ENCODE measurements at places on chromosomes 5 and 9. TPM values are rescaled to one million over a fixed set of nuclear protein-coding genes. Genes with fewer than 3 reads are reported as not detected.
A peak's percentile ranks its signal among the peaks of the same experiment; 100 is the strongest.

DNA sequence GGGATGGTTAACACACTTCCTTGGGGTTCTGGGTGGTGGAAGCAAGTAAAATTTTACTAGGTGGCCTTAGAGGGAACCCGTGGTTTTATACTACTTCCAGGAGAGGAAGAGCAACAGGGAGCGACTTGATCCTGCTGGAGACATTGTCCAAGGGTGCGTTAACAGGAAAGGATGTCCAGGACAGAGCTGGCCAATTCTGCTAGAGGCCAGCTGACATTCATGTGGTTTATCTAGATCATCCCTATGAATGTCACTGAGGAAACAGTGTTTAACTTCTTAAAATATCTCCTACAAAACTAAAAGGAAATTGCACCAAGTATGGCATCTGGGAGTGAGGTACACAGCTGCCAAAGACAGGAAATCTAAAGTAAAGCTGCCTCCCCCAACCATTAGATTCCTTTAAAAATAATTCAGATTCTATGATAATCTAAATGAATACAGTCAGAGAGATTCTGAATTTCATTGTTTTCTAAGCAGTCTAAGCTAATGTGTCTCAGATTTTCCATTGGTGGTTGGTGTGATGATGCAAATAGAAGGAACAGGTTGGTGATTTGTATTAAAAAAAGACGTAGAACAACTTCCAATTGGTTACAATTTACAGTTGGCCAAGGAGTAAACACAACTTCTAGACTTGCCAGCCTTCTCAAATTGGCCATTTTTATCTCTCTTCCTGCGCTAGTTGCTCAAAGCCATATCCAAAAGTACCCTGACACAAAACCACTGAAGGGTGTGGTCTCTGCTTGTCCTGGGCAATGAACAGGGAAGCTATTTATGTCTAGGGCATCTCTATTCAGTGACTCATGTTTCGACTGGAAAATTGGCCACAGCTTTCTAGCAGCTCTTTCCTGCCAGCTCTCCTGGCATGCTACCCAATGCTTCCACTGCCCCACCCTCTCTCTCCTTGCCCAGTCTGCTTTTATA lies 574.7 kb upstream of the MEF2C start:
- no peak overlapping the region for H3K27ac ChIP-seq
- H3K4me1 ChIP-seq: no peaks in the 10 kb centered on the region
- no peaks in the 10 kb centered on the region for H3K27me3 ChIP-seq

- DNase-seq: peak; percentile 29
- H3K4me3 ChIP-seq: no peak overlapping the region
- H3K36me3 ChIP-seq: no peaks in the 10 kb centered on the region
- H3K27ac ChIP-seq: no peak overlapping the region
- no peaks in the 10 kb centered on the region for H3K27me3 ChIP-seq
Observed at GRCh38 chr9:87250205-87250604, 247.5 kb upstream of the DAPK1 start.

DNA sequence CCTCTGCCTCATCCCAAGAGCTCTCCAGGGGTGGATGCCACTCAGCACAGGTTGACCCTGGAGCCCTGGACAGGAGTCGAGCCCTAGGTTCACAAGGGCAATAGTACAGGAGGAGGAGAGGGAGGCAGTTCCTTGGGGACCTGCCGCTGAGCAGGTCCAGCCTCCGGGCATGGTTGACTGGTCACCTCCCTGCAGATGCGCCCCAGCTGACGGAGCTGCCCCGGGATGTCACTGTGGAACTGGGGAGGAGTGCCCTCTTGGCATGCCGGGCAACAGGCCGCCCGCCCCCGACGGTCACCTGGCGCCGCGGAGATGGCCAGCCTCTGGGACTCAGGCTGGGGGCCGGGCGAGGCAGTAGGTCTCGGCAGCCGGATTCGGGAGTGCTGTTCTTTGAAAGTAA lies 53.7 kb downstream of the HMCN2 start:
- H3K27me3 ChIP-seq: no peaks in the 10 kb centered on the region
- no peaks in the 10 kb centered on the region for H3K36me3 ChIP-seq
- no peak overlapping the region for H3K27ac ChIP-seq
- H3K4me3 ChIP-seq: no peak overlapping the region
- DNase-seq: no peak

DNA sequence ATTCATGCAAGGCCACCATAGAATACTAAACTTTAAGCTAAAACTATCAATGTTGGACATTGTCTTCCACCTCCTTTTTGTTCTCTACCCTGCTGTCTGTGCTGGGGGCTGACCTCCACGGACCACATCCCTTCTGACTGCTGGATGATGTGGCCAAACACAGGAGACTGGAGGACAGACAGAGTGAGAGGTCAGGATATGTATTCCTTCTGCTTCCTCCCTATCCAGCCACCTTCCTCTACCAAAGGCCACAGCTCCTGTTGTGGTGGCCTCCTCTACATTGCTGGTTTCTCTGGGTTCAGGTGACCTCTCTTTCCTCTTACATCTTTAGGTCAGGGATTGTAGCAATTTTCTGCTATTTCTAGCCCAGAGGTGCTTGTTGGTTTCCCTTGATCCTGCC lies 148.1 kb downstream of the ACTBL2 start:
- H3K4me3 ChIP-seq: no peak overlapping the region
- DNase-seq: no peak
- H3K4me1 ChIP-seq: no peaks in the 10 kb centered on the region
- H3K36me3 ChIP-seq: no peaks in the 10 kb centered on the region
- no peak overlapping the region for H3K27ac ChIP-seq

DNA sequence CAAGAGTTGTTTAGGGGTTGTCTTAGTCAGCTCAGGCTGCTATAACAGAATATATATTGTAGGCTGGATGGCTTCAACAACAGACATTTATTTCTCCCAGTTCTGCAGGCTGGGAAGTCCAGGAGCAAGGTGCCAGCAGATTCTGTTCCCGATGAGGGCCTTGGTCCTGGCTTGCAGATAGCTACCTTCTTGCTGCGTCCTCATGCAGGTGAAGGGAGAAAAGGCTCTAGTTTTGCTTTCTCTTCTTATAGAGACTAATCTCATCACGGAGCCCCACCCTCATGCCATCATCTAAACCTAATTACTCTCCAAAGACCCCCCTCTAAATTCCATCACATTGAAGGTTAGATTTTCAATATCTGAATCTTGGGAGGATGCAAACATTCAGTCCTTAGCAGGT lies 246.0 kb upstream of the ANKRD55 start:
- no peak for DNase-seq
- no peak overlapping the region for H3K27ac ChIP-seq
- no peak overlapping the region for H3K4me3 ChIP-seq
- H3K4me1 ChIP-seq: peaks cover 8% of the 10 kb centered on the region
- peaks cover 36% of the 10 kb centered on the region for H3K27me3 ChIP-seq

GRCh38 chr5:153905219-153905618 lies 133.5 kb downstream of the FAM114A2 start:
- H3K27ac ChIP-seq: no peak overlapping the region
- H3K4me3 ChIP-seq: no peak overlapping the region
- no peaks in the 10 kb centered on the region for H3K27me3 ChIP-seq
- H3K36me3 ChIP-seq: no peaks in the 10 kb centered on the region

- no peaks in the 10 kb centered on the region for H3K27me3 ChIP-seq
- no peaks in the 10 kb centered on the region for H3K4me1 ChIP-seq
- no peak for DNase-seq
- H3K27ac ChIP-seq: no peak overlapping the region
Observed at GRCh38 chr5:36443941-36444340, 142.2 kb upstream of the RANBP3L start.

- H3K4me1 ChIP-seq: peaks cover 13% of the 10 kb centered on the region
- no peaks in the 10 kb centered on the region for H3K36me3 ChIP-seq
- H3K4me3 ChIP-seq: no peak overlapping the region
Observed at GRCh38 chr5:167743695-167744464, 547.6 kb upstream of the WWC1 start.

GRCh38 chr5:154352960-154353548 lies 92.7 kb upstream of the SAP30L start:
- H3K4me3 ChIP-seq: no peak overlapping the region
- no peaks in the 10 kb centered on the region for H3K36me3 ChIP-seq
- no peaks in the 10 kb centered on the region for H3K27me3 ChIP-seq
- DNase-seq: no peak
- H3K4me1 ChIP-seq: peaks cover 13% of the 10 kb centered on the region
- no peak overlapping the region for H3K27ac ChIP-seq

DNA sequence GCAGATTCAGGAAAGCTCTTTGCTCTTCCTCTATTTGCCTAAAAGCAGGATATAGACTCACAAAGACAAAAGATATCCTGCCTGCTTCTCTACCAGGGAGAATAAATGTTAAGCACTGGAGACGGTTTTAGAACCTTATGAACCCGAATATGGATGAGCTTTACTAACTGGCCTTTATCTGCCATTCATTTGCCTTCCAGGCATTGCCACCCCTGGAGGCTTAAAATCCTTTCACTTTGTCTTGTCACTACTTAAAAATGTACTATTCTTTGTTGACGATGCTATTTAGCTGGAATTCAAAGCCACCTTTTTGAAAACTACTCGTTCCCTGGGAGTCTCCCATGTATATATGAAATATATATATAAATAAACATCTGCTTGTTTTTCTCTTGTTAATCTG lies 23.2 kb upstream of the LVRN start:
- DNase-seq: peak; percentile 33
- peaks cover 13% of the 10 kb centered on the region for H3K4me1 ChIP-seq

- no peak for DNase-seq
- H3K36me3 ChIP-seq: peaks cover 5% of the 10 kb centered on the region
- no peaks in the 10 kb centered on the region for H3K27me3 ChIP-seq
- no peaks in the 10 kb centered on the region for H3K4me1 ChIP-seq
- H3K4me3 ChIP-seq: no peak overlapping the region
Observed at GRCh38 chr5:42801516-42802166, 10.1 kb downstream of the SELENOP start.

DNA sequence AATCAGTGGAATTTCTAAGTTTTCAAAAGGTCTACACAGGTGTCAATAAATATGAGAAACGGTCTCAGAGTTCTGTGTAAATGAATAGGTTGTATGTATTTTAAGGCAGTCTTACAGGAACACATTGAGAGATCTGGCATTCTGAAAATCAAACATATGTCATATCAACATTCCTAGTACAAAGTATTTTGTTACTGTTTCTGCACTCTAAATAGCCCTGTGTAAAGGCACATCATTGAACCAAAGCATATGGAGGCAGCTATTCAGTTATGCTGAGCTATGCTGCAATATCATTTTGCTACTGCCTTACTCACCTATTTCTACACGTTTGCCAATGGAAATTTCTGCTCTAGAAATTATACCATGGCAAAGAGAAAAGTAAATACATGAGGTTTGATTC lies 379.1 kb downstream of the KIAA0825 start:
- no peak overlapping the region for H3K27ac ChIP-seq
- no peaks in the 10 kb centered on the region for H3K36me3 ChIP-seq
- DNase-seq: no peak
- no peak overlapping the region for H3K4me3 ChIP-seq
- no peaks in the 10 kb centered on the region for H3K27me3 ChIP-seq

GRCh38 chr5:142181096-142181495 lies 72.5 kb downstream of the NDFIP1 start:
- no peaks in the 10 kb centered on the region for H3K36me3 ChIP-seq
- H3K27ac ChIP-seq: no peak overlapping the region
- H3K4me1 ChIP-seq: peaks cover 16% of the 10 kb centered on the region
- H3K27me3 ChIP-seq: no peaks in the 10 kb centered on the region
- H3K4me3 ChIP-seq: no peak overlapping the region

- H3K36me3 ChIP-seq: no peaks in the 10 kb centered on the region
- no peaks in the 10 kb centered on the region for H3K4me1 ChIP-seq
- DNase-seq: no peak
- H3K27ac ChIP-seq: no peak overlapping the region
- no peak overlapping the region for H3K4me3 ChIP-seq
- no peaks in the 10 kb centered on the region for H3K27me3 ChIP-seq
Observed at GRCh38 chr5:75951716-75952115, 131.5 kb upstream of the SV2C start.

- H3K4me3 ChIP-seq: no peak overlapping the region
- no peak overlapping the region for H3K27ac ChIP-seq
- H3K4me1 ChIP-seq: no peaks in the 10 kb centered on the region
- H3K36me3 ChIP-seq: no peaks in the 10 kb centered on the region
- peak; percentile 76 for DNase-seq
- no peaks in the 10 kb centered on the region for H3K27me3 ChIP-seq
Observed at GRCh38 chr9:36748322-36748899, 175.7 kb downstream of the MELK start.

DNA sequence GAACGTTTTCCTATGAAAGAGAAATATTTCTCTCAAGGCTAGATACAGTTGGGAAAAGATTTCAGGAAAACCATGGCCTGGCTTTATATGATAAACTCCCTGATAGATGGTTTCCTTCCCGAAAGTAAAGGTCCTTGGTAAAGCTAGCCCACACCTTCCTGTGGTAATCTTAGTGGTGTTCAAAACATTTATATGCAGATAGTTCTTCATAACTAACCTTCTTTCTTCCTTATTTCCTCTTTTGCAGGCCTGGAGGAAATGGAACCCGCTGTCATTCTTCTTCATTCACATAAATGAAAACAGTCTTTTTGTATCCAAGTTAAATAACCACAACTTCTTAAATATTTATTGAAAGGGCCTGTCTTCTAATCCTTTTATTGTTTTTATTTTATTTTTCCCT lies 474.0 kb upstream of the ACTBL2 start:
- DNase-seq: no peak
- no peak overlapping the region for H3K27ac ChIP-seq

DNA sequence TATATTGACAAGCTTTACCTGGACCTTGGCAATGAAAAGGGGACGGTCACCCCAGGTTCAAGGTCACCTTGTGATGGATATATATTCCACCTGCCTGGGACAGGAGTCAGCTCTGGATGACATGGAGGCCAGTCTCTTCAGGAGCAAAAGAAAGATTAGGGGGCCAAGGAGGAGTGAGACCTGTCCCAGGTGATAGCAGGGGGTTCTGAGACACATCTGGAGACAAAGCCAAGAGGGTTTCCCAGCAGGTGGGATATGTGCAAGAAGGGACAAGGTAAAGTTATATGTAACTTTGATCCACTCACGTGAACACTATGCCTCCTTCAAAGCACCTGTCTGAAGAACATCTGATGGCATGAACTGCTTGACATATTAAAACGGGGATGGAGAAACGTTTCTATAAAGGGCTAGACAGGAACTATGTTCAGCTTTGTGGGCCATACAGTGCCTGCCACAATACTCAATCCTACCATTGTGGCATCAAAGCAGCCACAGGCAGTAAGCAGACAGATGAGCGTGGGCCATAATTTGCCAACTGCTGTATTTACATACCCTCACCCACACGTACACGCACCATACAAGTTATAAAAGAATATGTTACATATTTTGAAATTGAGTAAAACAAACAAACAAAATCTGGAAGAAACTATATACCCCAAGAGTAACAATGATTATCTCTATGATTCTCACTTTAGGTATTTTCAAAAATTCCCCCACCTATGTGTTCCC lies 62.9 kb upstream of the ZNF622 start:
- no peaks in the 10 kb centered on the region for H3K27me3 ChIP-seq
- H3K4me1 ChIP-seq: no peaks in the 10 kb centered on the region
- no peaks in the 10 kb centered on the region for H3K36me3 ChIP-seq
- H3K4me3 ChIP-seq: no peak overlapping the region
- H3K27ac ChIP-seq: no peak overlapping the region

- H3K27me3 ChIP-seq: no peaks in the 10 kb centered on the region
- DNase-seq: no peak
- H3K36me3 ChIP-seq: no peaks in the 10 kb centered on the region
- H3K4me1 ChIP-seq: no peaks in the 10 kb centered on the region
- no peak overlapping the region for H3K27ac ChIP-seq
Observed at GRCh38 chr9:4365055-4365454, 65.2 kb upstream of the GLIS3 start.

Gene ZNF658
- 4.9 TPM for total RNA-seq

Gene EPB41L4B
- total RNA-seq: 32.2 TPM

Gene PCDHGA12
- 3.5 TPM for total RNA-seq

Gene DMRT2
- not detected for total RNA-seq

Gene CDKN2B-AS1
- not detected for total RNA-seq

Gene SLC25A2
- total RNA-seq: not detected

Gene C1QTNF2
- 0.27 TPM for total RNA-seq

Gene PCDHGB3
- total RNA-seq: 4.8 TPM

Gene SPINK13
- total RNA-seq: not detected

Gene FAM221B
- total RNA-seq: not detected

Gene TSSK1B
- total RNA-seq: 0.52 TPM

Gene IL31RA
- total RNA-seq: not detected
